Breast epithelium (tissue), 4 donors: ENCODE measurements at places on chromosomes 3 and 15.

- no peaks in the 10 kb centered on the region for H3K36me3 ChIP-seq
- H3K27ac ChIP-seq, result no peak overlapping the region
- H3K27me3 ChIP-seq, result no peaks in the 10 kb centered on the region
- H3K4me3 ChIP-seq, result no peak overlapping the region
- no peak for DNase-seq
Observed at GRCh38 chr15:39192979-39193560, 387.8 kb upstream of the THBS1 start.

GRCh38 chr3:46749129-46749528, 31.5 kb upstream of the PRSS50 start:
- H3K4me3 ChIP-seq, result no peak overlapping the region
- DNase-seq, result no peak
- H3K36me3 ChIP-seq, result no peaks in the 10 kb centered on the region
- H3K27me3 ChIP-seq, result no peaks in the 10 kb centered on the region
- no peak overlapping the region for H3K27ac ChIP-seq

DNA sequence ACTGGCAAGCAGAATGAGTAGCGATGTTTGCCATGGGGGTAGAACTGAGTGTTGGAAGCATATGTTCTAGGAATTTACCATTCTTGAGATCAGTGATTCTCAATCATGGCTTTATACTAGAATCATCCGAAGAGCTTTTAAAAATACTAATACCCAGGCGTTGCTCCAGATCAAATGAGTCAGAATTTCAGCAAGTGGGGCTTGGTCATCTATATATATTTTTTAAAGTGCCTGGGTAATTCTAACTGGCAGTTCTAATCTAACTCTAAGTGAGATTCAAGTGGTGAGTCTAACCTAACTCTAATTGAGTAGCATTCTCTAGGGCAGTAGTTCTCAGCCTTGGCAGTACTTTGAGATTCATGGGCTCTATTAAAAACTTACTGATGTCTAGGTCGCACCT, 20.8 kb downstream of the TM4SF1 start:
- H3K27ac ChIP-seq, result no peak overlapping the region
- DNase-seq, result no peak
- H3K4me3 ChIP-seq, result no peak overlapping the region
- no peaks in the 10 kb centered on the region for H3K36me3 ChIP-seq
- H3K4me1 ChIP-seq, result no peaks in the 10 kb centered on the region
- no peaks in the 10 kb centered on the region for H3K27me3 ChIP-seq

- no peak for DNase-seq
- H3K27ac ChIP-seq, result no peak overlapping the region
- no peak overlapping the region for H3K4me3 ChIP-seq
- H3K4me1 ChIP-seq, result no peaks in the 10 kb centered on the region
- no peaks in the 10 kb centered on the region for H3K27me3 ChIP-seq
- H3K36me3 ChIP-seq, result no peaks in the 10 kb centered on the region
Observed at GRCh38 chr3:182855076-182855475, 61.8 kb downstream of the ATP11B start.

- no peaks in the 10 kb centered on the region for H3K4me1 ChIP-seq
- H3K27ac ChIP-seq, result no peak overlapping the region
- no peak for DNase-seq
- no peak overlapping the region for H3K4me3 ChIP-seq
Observed at GRCh38 chr15:35246451-35246850, 161.4 kb upstream of the NANOGP8 start.

- H3K36me3 ChIP-seq, result peaks cover 6% of the 10 kb centered on the region
- H3K4me3 ChIP-seq, result no peak overlapping the region
- H3K27ac ChIP-seq, result peak overlapping the region; percentile 33
- peaks cover 5% of the 10 kb centered on the region for H3K4me1 ChIP-seq
- DNase-seq, result no peak
Observed at GRCh38 chr3:185630182-185630622, 44.1 kb downstream of the SENP2 start.

GRCh38 chr3:151837057-151837456, 23.1 kb downstream of the AADAC start:
- H3K4me1 ChIP-seq, result no peaks in the 10 kb centered on the region
- no peaks in the 10 kb centered on the region for H3K27me3 ChIP-seq
- H3K36me3 ChIP-seq, result no peaks in the 10 kb centered on the region
- no peak overlapping the region for H3K27ac ChIP-seq
- no peak overlapping the region for H3K4me3 ChIP-seq

- no peaks in the 10 kb centered on the region for H3K27me3 ChIP-seq
- no peaks in the 10 kb centered on the region for H3K4me1 ChIP-seq
- DNase-seq, result no peak
- H3K27ac ChIP-seq, result no peak overlapping the region
- no peaks in the 10 kb centered on the region for H3K36me3 ChIP-seq
- no peak overlapping the region for H3K4me3 ChIP-seq
Observed at GRCh38 chr3:118001380-118001779, 1033.3 kb downstream of the IGSF11 start.

- H3K27ac ChIP-seq, result no peak overlapping the region
- DNase-seq, result no peak
- no peaks in the 10 kb centered on the region for H3K27me3 ChIP-seq
- no peaks in the 10 kb centered on the region for H3K4me1 ChIP-seq
Observed at GRCh38 chr3:127446756-127447155, 143.8 kb downstream of the TPRA1 start.
